ENCODE measurements at places on chromosomes 11 and 22.

DNA sequence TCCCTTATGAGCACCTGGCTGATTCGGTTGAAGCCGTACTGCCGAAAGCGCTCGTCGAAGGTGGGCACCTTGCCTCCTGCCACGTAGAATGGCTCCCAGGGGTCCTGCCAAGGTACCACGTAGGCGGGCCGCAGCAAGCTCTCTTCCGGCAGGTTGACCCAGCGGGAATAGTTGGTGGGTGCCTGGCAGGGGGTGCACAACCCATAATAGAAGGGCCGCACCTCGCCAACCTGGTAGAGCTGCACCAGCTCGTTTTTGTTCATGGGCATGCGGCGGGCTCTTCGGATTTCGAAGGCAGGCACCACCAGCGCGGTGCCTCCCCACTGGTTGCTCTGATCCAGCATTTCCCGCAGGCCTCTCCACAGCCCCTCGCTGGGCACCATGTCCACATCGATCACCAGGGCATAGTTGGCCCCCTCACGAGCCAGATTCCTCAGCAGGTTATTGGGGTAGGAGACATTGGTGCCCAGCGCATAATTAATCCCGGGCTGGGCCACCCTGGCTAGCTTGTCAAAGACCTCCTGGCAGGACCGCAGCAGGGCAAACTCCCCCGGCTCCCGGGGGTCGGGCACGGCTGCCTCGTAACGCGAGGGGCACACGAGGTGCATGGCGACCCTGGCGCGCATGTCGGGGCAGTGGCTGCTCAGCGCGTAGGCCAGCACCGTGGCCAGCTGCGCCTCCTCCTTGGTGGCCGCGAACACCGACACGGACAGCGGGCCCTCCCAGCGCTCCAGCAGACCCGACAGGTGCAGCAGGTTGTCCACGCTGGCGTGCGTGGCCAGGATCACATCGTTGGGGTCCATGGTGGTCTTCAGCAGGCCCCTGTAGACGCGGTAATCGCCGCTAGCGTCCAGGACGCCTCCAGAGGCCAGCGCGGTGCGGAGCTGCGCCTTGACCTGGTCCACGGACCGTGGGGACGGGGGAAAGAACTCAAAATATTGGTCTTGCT is 679 bp downstream of the B4GAT1 start:
- DNase-seq, result no peak

GRCh38 chr22:27616033-27616432 is 185.5 kb downstream of the MN1 start:
- peak; percentile 34 for DNase-seq

DNA sequence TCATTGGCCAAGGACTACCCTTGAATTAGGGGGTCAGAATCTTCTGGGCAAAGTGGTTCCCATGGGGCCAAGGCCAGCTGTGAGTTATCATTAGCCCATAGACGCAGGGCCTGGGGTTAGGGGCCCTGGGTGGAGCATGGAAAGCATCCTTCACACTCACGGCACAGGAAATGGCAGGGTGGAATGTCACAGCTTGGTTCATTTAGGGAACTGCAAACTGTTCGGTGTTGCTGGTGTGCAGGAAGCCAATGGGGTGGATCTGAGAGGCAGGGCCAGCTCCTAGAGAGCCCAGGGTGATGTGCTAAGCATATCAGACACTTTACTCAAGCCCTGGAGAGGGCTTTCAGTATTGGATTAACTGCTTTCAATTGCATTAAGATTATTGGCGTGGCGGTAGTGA is 42.9 kb downstream of the TECTA start:
- DNase-seq, result no peak

DNA sequence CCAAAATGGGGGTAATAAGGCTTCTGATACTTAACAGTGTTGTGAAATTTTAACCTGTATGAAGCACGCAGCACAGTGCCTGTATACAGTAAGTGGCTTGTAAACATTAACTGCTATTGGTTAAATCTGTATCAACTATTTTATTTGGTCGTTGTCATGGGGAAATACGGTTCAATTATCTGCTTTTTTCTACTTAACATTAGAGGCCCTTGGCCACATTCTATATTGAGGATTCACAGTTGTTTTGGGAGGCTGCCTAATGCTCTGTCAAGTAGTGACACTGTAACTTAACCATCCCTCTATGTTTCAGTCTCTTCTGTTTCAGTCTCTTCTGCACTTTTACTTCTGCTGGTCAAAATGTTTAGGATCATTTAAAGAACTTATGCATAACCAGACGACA is 95.6 kb downstream of the LDLRAD3 start:
- no peak for DNase-seq

DNA sequence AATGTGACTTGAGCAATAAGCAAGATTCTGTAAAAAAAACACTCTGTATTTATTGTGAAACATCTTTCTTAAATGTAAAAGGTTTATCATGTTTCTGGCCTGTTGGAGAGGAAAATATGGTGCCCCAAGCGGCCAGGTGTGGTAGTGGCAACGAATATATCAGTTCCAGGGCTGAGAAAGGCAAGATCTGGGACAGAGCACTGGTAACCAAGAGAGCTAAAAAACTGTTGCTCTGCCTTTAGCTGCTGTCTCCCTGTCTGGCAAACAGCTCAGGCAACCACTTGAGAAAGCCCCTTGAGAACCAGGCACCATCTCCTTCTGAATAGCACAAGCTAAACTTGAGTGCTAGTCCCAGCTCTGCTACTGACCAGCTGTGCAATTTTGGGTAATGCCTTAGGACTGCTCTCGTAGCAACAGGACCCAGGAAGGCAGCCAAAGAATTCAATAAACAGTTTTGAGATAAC is 129.9 kb downstream of the KCNC1 start:
- no peak for DNase-seq

GRCh38 chr22:45328822-45329529 is 19.2 kb downstream of the FAM118A start:
- DNase-seq, result peak; percentile 22

GRCh38 chr22:49748514-49748913 is 79.2 kb downstream of the BRD1 start:
- DNase-seq, result no peak

DNA sequence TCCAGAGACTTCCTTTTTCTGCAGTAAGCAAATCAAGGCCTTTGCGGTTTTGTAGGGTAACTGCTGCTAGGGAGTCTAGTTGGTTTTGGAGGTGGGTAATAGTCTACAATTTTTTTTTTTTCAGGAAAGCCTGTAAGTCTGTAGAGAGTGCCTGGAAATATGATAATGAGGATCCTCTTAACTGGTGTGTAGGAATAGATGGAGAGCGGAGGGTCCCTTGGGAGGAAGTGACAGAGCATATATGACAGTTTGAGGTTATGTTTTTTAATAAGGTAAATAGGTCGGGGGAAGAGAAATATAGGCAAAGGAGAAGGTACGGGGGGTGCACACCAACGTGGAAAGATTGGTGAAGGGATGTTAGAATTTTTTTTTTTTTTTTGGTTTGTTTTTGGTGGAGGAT is 25.9 kb downstream of the ZNF195 start:
- DNase-seq, result no peak

- peak; percentile 18 for DNase-seq
Observed at GRCh38 chr11:127105593-127106541, 105.3 kb upstream of the KIRREL3 start.

DNA sequence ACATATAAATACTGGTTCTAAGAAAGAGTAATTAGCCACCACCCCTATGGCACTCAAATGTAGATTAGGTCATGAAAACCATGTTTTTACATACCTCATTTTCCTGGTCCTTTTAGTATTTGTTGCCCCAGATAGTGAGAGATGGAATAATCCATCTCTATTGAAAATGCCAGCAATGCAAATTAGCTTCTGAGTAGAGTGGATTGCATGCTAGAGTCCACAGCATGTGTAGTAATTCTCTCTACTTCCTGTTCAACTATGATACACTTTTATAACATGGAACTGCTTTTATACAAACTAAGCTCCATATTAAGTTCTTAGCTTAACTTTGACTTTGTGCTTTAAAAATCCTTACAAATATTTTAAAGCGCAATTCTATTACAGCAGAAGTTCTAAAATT is 73.2 kb downstream of the TRPC6 start:
- DNase-seq, result no peak

DNA sequence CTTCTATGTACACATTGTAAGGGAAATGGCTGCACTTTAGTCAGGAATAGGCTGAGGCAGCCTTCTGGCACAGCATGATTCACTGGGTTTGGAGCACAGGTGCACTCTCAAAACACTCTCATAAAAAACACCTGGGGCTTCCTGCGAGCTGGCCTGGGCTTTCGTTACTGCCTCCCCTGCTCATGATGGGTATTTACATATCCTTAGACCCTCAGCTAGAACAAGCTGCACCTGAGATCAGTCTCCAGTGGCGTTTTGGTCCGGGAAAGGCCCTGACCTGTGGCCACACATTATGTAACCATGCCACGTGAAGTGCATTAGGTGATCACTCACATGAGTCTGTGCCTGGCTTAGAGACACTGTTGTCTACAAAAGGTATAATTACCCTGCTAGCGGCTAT is 321.7 kb downstream of the TMEM135 start:
- DNase-seq, result no peak

DNA sequence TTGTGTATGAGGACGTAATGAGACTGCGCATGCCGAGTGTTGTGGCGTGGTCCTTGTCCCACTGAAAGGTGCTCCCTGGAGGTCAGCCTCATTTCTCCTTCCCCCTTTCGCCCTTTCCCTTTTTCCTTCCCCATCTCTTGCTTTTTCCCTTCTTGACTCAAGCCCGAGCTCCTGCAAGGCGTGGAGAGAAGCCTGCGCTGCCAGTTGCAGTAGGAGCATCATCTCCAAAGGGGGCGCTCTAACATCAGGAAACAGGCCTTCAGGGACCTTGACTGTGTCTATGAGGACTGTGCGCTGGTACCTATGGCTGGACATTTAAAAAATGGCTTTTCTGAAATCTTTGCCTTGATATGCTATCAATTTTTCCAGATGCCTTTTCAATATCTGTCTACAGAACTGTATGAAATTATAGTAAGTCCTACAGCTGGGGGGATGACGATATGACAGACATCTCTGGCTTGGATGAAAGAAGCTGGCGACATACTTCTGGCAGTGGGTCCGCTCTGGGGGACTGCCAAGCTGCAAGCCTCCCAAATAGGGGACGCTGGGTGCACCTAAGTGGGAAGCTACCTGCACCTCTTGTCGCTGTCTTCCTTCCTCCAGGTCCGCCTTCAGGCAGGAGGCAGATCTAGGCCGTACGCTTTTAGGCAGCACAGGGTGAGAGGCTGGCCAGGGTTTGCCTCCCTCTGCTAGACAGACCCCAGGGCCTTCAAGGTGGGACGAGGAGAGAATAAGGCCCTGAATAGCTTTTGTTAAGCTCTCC is 96.5 kb downstream of the NXPE2 start:
- DNase-seq, result peak; percentile 61

- peak; percentile 22 for DNase-seq
Observed at GRCh38 chr11:77497368-77497767, 23.5 kb upstream of the PAK1 start.

GRCh38 chr11:66820901-66821300 is 22.3 kb upstream of the RCE1 start:
- no peak for DNase-seq

DNA sequence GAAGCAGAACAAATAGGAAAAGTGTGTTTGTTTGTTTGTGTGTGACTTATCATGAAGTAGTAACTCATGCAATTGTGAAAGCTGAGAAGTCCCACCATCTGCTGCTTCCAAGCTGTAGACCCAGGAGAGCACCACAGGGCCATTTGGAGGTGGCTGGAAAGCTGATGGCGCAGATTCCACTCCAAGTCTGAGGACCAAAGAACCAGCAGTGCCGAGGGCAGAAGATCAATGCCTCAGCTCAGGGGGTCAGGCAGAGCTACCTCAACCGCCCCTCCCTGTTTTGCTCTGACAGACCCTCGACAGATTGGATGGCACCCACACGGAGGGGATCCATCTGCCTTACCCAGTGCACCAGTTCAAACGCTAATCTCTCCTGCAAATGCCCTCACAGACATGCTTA is 896.2 kb downstream of the BRD1 start:
- DNase-seq, result no peak

- DNase-seq, result no peak
Observed at GRCh38 chr22:45878901-45879551, 97.9 kb downstream of the WNT7B start.

DNA sequence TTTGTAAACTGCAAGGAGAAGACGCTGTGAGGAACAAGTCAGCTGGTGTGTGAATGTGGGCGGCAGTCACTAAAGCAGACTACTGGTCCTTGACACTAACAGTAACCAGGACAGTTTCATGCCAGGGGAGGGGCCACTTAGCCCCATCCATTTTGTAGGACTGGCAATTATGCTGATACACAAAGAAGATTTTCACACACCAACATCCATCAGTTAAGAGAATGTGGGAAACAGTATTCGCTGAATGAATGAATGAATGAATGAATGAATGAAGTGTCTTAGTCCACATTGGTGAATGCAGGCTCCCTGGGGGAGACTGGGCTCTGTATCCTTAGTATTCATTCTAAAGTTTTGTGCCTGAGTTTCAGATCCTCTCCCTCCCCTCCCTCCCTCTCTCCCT is 590.4 kb downstream of the BRD1 start:
- DNase-seq, result no peak

GRCh38 chr11:126834149-126834548 is 166.4 kb downstream of the KIRREL3 start:
- DNase-seq, result peak; percentile 89

GRCh38 chr22:45112136-45112879 is 51.4 kb upstream of the NUP50 start:
- DNase-seq, result peak; percentile 72

DNA sequence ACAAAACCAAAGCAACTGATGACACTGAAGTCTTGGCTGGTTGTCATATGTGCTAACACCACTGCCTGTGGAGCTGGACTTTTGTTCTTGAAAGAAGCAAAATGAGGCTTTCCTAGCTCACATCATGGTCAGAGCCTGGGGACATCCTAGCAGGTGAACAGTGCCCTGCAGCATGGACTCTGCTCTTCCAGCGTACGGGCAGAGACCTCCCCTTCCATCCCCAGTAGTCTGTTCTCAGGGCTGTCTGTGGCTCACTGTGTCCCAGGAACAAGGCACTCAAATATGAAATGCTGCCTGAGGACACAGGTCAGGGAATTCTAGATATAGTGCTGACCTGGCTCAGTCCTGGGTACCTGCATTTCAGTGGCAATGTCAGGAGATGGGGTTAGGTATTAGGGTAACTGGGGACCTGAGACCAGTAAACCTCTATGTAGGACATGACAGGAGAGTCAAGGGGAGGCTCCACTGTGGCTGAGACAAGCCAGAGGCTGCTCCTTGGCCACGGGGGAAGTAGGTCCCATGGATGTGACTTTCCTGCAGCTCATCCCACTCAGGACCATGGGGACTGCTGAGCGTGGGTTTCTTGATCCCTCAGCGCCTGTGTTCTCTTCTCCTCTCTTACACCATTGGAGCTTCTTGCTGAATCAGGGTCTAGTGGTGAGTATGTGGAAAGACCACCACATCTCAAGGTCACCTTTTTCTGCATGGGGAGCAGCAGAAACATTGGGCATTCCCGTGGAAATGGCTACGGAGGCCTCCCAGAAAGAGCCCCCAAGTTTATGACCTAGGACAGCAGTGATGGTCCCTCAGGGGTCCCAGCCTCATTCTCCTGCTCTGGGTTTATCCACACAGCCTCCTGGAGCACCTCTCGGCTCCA is 80.1 kb downstream of the ZNF280B start:
- DNase-seq, result no peak

DNA sequence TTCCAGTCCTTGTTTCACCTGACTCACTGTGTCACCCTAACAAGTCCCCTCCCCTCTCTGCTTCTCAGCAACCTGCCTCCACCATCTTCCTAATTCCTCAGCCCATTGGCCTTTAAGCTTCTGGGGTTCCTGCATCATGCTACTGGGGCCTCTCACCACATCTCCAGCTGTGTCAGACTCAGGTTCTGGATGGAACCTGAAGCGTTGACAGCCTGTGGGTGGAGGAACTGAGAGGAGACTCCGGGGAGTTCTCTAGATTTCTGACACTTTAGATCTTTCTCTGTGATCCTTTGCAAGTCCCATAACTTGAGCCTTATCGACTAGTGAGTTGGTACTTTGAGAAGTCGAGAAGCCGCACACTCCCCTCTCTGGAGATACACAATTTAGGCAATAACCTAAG is 11.6 kb upstream of the SLC5A1 start:
- DNase-seq, result no peak
